ENCODE measurements at places on chromosomes 2 and 18.

DNA sequence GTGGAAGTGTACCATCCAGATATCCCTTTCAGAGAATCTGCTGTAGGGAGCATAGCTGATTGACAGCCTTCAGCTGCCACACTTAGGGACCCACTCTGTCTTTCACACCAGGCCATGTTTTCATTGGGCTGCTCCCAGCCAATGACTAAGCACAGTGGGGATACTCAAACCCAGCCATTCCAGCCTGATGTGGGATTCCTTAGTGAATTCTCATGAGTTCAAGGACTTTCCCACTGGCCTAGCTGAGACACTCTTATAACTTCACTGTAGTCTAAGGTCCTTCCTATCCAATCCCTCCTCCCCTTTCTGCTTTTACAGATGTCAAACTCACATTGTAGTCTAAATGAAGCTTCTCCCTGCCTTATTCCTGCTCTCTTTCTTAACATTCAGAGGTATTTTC, 201.2 kb downstream of the PIK3C3 start:
- DNase-seq: no peak

DNA sequence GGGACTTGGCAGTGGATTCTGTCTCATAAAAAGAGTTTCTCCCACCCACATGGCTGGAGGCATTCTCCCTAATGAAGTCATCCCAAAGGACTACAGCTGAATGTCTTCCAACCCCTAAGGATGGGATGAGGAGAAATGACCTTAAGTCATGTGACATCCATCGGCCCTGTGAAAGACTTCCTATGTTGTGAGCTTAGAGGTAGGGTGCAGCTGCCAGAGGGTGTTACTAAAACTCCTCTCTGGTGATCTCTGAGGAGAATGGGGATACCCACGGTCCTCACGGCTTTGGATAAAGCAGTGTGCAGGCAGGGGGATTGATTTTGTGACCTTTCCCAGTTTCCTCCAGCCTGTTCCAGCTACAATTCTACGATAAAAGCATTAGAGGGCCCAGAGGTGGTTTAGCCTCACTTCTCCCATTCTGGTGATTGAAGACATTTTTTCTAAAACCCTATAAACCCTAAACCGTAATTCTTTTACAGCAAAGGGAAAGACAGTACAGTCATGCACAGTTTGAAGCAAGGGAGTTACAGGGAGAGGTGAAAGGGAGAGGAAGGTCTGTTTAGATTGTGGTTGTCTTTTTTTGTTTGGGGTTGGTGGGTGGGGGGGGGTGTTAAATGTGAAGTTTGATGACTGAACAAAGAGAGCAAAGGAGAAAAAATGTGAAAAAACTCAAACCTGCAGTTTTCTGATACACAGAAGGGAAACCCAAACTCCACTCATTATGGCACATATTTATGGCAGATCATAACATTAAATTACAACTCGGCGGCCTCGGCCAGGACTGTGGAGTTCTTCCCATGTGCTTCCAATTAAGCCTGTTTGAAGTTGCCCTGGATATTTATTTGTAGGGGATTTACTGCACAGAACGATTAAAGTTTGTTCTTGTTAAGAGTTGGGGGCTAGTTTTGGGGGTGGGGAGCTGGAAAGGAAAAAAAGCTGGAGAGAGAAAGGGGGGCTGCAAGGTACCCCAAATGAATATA, 26.6 kb upstream of the SLC14A2 start:
- no peak for DNase-seq

DNA sequence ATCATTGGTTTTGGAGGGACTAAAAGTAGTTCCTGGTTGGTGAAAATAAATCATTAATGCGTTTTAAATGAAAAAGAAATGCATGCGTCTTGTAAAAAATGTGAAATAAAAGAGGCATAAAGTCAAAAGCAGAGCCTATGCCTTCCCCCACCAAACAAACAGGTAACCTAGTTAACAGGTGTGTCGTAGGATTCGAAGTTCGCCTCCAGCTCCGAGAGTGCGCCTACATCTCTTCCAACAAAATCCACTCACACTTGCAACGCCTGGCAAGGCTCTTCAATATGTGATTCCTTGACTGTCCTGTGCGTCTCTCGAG, 677 bp upstream of the SMAD4 start:
- no peak for DNase-seq

GRCh38 chr2:233359823-233360222, 5.5 kb downstream of the DGKD start:
- no peak for DNase-seq

DNA sequence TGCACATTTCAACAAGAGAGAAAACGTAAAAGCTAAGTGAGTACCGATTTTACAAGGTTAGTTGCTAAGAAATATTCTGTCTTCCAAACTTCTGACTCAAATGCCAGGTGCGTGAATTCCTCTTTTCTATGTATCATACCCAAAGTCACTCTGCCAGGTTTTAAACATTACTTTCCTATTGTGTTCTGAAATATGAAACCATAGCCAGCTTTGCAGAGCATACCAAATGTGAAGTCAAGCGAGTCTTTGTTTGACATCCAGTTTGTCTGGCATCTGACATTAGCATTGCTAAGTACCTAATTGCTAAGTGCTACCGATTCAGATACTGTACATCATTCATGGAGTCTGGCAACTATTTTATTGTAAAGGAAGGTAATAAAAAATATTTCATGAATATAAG, 321.9 kb upstream of the GALNT5 start:
- no peak for DNase-seq

DNA sequence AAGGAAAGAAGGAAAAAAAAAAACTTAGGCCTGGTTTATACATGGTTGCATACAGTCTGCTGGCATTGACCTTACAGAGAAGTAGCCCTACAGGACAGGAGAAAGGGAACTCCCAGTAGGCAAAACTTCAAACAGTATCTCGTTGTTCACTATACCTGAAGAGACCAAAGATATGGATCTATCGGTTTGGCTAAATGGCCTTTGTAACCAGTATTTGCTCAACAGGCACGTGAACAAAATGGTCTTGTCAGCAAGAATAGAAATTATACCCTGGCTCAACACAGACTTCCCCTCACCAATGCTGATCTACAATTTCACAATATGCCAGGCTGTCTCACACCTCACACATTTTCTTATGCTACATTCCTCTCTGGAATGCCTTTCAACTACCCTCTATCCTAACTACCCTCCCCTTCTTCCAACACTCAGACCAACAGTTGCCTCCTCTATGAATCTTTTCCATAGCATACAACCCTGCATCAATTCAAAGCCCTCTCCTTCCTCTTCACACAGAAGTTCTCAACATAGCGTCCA, 13.7 kb downstream of the HYCC2 start:
- no peak for DNase-seq

DNA sequence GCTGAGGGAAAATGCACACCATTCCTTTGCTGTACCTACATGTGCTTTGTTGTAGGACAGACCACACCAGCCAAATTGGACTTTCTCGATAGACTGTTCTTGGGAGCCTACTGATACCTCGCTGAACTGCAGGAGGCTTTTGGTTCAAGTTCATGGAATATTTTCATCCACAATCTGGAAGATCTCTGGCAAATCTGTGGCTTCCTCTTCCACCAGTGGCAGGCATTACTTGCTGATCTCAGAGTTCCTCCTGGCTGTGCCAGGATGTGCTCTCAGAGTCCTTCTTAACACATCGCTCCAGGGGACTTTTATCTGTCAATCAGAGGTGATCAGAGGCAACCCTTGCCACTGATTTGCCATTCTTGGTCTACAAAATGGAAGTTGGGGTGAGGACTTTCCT, 87.7 kb downstream of the PTGR3 start:
- DNase-seq: no peak

- no peak for DNase-seq
These were observed 99.4 kb downstream of the CRIM1 start for GRCh38 chr2:36455011-36455410.

DNA sequence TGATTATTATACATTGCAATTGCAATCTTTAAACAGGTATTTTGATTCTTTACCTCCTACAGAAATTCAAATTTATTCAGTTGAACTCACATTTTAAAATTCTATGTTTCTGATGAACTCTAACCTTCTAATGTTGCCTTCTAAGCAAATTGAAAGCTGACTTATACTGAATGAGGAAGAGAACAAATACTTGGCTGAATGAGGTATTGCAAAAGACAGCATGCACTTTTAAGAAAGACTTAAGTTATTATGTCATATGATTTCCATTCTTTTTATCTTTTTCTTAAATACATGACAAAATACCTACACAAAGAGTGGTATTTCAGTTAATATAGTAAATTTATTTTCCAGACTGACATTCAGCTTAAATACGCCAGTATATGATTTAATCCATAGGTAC, 64.7 kb downstream of the FAM228A start:
- no peak for DNase-seq

DNA sequence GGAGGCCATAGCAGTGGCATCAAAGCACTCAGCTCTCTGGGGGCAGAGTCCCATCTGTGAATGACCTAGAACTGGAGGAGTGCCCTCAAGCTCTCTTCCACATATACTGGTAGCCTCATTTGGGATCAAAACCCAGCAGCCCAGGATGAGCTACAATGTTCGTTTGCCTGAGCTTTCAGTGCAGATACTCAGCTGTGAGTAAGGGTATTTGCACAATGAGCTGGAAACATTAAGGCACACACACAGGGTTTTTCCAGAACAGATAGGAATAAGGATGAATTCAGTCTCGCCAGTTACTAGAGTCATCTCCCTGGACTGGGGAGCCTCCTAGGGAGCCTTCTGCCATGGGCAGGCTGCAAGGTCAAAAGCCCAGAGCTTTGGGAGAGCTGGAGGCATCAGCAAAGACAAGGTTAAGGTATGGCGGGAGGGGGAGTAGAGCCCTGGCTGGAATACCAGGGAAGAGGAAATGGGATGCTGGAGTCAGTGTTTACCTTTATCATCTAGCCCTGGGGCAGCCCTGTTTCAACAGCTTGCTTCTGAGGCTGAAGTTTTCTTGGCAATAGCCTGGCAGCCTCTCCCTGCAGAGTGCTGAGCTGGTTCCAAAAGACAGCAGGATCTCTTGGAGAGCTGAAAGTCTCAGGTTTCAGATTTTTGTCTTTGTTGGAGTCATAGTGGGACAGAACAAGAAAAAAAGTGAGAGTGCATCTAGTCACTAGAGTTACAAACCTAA, 187.7 kb downstream of the LOXHD1 start:
- no peak for DNase-seq
